AG20443 (cell line): ENCODE measurements at places on chromosomes 13 and 19.

GRCh38 chr19:44476559-44477408 lies 23.5 kb downstream of the ZNF180 start:
- DNase-seq = no peak

DNA sequence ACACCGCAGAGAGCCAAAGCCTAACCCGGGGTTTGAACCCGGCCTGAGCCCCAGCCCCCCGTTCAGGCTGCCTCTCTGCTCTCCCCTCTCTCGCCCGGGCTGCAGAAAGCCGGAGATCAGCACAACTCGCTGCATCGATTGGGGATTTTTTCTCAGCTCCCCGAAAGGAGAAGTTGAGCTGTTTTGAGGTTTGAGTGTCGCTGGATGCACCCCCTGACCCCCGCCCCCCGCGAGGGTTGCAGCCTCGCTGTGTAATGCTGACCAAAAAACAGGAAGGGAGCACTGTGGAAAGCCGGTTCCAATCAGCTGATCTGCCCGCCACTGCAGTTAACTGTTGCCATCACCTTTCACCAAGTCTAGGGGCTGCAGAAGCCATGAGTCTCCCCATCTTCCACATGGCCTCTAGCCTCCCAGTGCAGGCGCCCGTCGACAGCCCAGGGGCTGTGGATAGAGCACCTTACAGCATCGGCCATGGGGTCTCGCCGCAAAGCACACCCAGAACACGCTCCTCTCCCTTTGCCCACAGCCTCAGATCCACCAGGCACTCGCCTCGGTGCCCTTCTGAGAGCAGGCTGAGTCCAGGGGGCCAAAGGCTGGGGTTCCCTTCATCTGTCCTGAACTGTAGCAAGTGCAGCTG lies 34.5 kb downstream of the MYO9B start:
- no peak for DNase-seq

GRCh38 chr13:25171170-25171516 lies 945 bp downstream of the AMER2 start:
- no peak for DNase-seq

DNA sequence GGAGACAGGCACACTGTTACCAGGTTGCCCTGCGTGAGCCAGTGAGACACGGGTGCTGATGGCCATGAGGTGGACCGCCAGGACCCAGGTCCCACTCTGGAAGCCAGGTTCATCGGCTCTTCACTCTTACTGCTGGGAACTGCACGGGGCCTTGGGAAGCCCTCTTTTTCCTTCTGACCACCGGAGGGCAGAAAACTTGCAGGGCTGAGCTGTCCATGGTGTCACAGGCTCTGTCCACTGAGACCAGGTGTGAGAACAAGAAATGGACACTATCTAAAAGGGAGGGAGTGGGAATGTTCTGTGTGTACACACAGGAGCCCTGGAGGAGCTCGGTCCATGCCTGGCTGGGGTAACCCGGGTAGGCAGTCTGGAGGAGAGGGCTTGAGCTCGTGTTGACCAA lies 93.4 kb downstream of the UQCRFS1 start:
- DNase-seq = peak; percentile 64

DNA sequence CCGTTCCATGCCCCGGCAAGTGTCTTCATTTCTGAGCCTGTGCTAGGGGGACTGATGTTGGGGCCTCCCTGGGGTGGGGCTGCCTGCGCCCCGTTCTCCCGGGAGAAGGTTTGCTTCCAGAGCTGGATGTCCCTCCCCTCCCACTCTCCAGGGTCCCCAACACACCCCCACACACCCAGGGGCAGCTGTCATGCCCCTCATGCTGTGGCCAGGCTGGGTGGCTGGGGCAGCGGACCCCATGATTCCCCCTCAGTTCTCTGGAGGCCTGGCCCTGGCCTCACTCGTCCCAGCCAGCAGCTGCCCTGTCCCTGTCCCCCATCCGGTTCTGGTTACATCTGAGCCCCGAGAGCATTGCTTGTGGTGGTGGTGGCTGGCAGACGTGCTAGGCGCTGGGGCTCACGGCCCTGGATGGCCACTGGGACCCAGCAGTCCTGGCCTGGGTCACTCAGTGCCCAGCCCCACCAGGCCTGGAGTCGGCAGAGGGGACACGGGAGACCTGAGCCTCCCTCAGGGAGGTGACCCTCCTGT lies 184.8 kb downstream of the KDM4B start:
- no peak for DNase-seq

- no peak for DNase-seq
Observed at GRCh38 chr13:36413161-36413560, 19.1 kb upstream of the CCNA1 start.
